ENCODE measurements at places on chromosomes 3 and 15.

DNA sequence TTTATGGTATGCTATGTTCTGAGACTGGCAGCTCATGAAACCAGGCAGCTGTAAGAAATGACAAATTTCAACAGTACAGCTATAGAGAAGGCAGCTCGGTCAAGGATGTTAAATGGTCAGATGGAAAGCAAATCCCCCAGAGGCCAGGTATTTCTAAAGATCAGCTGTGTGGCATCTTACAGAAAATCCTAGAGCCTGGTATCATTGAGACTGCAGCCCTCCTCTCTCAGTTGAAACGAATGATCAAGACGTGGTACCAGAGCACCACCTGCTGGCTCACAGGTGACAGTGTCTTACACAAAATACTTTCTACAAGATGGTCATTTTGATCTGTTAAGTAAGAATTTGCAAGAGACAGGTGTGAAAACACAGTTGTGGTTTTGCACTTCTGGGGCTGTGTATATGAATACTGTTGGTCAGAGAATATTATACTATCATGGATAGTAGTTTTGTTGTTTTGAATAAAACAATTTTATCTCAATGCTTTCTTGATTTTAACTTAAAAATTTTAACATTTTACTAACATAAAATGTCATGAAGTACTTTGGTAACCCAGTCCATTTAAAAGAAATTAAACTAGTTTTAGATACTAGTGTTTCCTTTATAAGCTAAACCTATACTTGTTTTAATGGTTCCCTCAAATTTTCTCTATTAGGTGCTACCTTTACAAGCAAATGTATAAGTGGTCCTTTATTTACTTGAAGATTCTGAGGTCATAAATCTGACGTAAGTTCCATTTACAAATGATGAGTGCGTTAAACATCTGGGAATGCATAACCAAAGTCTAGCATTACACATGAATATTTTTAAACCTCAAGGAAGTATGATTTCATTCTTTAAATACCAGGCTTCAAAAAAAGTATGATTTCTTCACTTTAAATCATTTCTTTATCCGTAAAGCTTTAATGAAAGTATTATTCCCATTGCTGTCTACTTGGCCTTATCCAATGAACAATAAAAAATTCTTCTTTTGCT is 121.8 kb downstream of the PDZRN3 start:
- no peak for DNase-seq

DNA sequence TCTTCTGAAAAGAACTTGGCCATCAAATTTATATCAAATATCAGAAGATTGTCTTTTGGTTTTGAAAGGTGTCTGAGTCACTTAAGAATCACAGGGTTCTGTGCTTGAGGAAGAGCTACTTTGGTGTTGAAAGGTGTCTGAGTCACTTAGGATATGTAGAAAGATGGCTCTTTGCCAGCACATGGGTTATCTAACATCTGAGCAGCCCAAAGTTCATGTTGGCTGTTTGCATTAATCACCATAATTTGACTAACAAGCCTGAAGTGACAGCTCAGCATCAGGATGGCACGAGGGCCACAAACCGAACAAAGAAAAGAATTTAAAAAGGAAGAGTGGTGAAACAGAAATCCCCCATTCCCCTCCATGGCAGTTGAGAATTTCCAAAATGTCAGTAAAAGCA is 190.5 kb upstream of the CMC1 start:
- DNase-seq, result no peak

- DNase-seq, result no peak
Observed at GRCh38 chr3:81695302-81695701, 66.1 kb downstream of the GBE1 start.

- no peak for DNase-seq
Observed at GRCh38 chr3:187352581-187353575, 15.3 kb upstream of the RTP4 start.

GRCh38 chr3:38598791-38599190 is 50.7 kb downstream of the SCN5A start:
- no peak for DNase-seq

DNA sequence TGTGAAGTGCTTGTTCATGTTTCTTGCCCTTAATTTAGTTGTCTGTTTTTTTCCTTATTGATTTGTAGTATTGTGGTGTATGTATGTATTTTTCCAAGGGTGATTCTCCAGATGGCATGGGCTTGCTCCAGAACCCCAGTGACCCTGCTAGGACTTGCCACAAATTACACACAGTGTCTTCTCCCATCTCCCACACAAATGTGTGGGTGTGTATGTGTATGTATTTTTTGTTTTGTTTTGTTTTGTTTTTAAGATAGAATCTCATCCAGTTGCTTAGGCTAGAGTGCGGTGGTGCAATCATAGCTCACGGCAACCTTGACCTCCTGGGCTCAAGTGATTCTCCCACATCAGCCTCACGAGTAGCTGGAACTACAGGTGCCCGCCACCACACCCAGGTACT is 36.2 kb upstream of the ARID3B start:
- no peak for DNase-seq

- DNase-seq, result no peak
Observed at GRCh38 chr3:44439499-44440295, 37.8 kb downstream of the ZNF445 start.

- DNase-seq, result no peak
Observed at GRCh38 chr15:85141726-85142125, 160.1 kb downstream of the PDE8A start.

GRCh38 chr3:20478436-20478835 is 292.4 kb upstream of the SGO1 start:
- DNase-seq, result no peak

DNA sequence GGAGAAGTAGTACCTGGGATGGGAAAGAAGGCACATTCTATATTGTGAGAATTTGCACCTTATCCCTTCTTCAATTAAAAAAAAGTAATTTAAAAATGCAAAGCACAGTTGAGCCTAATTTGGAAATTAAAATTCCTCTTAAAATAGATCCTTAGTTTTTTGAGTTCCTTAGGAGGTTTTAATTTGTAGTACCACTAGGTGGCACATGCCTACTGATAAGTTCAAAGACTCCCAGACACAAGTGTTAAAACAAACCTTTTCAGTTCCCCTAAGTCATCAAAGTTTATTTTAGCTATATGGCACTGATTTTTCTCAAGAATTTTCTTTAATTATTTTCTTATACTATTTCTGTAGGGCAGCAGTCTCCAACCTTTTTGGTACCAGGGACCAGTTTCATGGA is 127.6 kb upstream of the AZI2 start:
- DNase-seq, result no peak

DNA sequence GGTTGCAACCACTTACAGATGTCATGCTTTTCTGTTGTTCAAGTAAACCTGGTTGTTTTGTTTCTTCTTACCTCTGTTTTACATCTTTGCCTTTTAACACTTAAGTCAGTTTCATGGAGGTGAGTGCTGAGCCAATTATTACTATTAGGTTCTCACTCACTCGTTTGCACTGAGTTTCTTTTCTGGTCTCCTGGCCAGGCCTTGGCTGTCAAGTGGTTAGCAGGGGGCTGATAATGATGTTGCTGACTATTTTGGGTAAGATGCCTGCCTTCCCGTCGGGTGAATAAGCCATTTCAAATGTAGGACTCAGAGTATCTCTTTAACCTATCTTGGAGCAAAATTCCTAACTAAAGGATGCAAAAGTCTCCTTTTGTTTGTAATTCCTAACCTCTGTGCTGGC is 78.5 kb downstream of the KLHL25 start:
- no peak for DNase-seq

DNA sequence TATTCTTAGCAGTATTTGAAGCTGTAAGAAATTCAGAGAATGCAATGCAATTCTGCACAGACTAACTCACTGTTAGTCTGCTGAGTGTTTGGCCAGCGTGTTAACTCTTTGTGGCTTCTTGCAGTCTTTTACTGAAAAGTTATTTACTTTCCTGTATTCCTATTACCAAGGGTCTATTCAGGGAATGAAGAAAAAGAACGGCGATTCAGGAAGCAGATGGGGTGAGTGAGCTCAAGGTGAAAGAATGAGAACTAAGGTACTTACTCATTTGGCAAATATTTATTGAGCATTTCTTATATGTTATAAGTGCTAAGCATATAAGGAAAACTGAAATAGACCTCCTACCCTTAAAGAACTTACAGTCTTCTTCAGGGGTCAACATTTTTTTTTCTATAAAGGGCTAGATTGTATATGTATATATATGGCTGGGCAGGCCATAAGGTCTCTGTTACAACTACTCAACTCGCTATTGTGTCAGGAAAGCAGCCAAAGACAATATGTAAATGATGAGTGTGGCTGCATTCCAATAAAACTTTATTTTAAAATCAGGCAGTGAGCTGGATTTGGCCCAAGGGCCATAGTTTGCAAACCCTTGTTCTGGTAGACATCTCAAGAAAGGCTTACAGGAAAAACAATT is 271.9 kb upstream of the GADL1 start:
- DNase-seq, result no peak

GRCh38 chr3:46711305-46711704 is 6.4 kb downstream of the PRSS50 start:
- no peak for DNase-seq

GRCh38 chr3:167839460-167840134 is 104.1 kb downstream of the SERPINI1 start:
- DNase-seq, result no peak

GRCh38 chr3:35492841-35493240 is 146.5 kb upstream of the ARPP21 start:
- DNase-seq, result no peak

GRCh38 chr3:193879099-193879863 is 256.7 kb upstream of the HES1 start:
- no peak for DNase-seq

DNA sequence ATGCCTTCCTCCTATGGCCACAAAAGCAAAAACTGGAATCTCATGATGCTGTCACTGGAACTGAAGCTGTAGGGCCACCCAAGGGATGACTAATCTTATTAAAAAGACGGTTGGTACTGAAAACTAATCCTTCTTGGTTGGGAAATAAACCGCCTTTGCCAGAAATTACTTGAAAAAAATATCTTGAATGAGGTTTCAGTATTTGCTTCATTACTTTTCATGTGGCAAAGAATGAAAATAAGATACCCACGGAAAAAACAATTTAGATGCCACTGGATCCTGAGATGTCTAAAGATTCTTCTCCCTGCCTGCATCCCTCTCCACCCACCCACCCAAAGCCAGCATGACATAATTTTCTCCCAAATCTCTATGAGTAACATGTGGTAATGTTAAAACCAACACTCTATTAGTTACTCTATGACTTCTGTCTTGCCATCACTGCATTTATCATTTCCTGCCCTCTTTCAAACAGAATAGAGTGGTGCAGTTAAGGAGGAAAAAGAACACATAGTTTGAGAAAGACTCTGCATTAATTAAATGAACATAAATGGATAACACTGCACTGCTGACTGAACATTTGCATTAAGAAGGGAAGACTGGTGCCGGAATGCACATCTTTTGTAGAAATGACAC is 111.8 kb upstream of the DPH6 start:
- no peak for DNase-seq

- no peak for DNase-seq
Observed at GRCh38 chr3:27677565-27677964, 44.6 kb downstream of the EOMES start.
